Adipose tissue (tissue), 3 donors: ENCODE measurements at places on chromosomes 12 and 14. TPM values are rescaled to one million over a fixed set of nuclear protein-coding genes. Genes with fewer than 3 reads are reported as not detected.

Gene HRK
- 0.11 TPM for polyA plus RNA-seq

Gene MEG3
- polyA plus RNA-seq, result 60.4 TPM

Gene TROAP
- polyA plus RNA-seq, result 0.22 TPM

Gene CFAP73
- 0.39 TPM for polyA plus RNA-seq

Gene NFATC4
- polyA plus RNA-seq, result 39.6 TPM

Gene OTOGL
- polyA plus RNA-seq, result 0.03 TPM

Gene ZDHHC22
- not detected for polyA plus RNA-seq

Gene TRIP11
- polyA plus RNA-seq, result 7.4 TPM

Gene ZNF664
- 29.8 TPM for polyA plus RNA-seq

Gene ARG2
- 2.7 TPM for polyA plus RNA-seq

Gene OR4K5
- not detected for polyA plus RNA-seq

Gene TAPBPL
- 8.0 TPM for polyA plus RNA-seq

Gene TAC3
- not detected for polyA plus RNA-seq

Gene KRT75
- not detected for polyA plus RNA-seq

Gene KRT72
- polyA plus RNA-seq, result 0.34 TPM

Gene PRIMA1
- 7.9 TPM for polyA plus RNA-seq

Gene AMN
- polyA plus RNA-seq, result 2.0 TPM

Gene OTX2
- polyA plus RNA-seq, result not detected

Gene ASB2
- polyA plus RNA-seq, result 0.65 TPM

Gene KIF5A
- 0.41 TPM for polyA plus RNA-seq

Gene C1QL4
- not detected for polyA plus RNA-seq

Gene GPRC5D
- not detected for polyA plus RNA-seq

Gene BRI3BP
- 1.5 TPM for polyA plus RNA-seq

Gene KRT74
- not detected for polyA plus RNA-seq

Gene ESPL1
- 0.08 TPM for polyA plus RNA-seq

Gene KRT85
- polyA plus RNA-seq, result not detected

Gene ZFYVE1
- polyA plus RNA-seq, result 4.9 TPM

Gene ART4
- 0.74 TPM for polyA plus RNA-seq

Gene CELA1
- polyA plus RNA-seq, result not detected

Gene SLC4A8
- polyA plus RNA-seq, result 0.11 TPM

Gene PRR4
- 1.0 TPM for polyA plus RNA-seq

Gene FANCM
- 1.5 TPM for polyA plus RNA-seq

Gene CLEC2D
- 1.2 TPM for polyA plus RNA-seq

Gene SMIM41
- polyA plus RNA-seq, result not detected

Gene PLA2G1B
- polyA plus RNA-seq, result 10,835 TPM

Gene ISM2
- not detected for polyA plus RNA-seq

Gene POLE2
- polyA plus RNA-seq, result 0.90 TPM

Gene BEGAIN
- polyA plus RNA-seq, result 0.34 TPM

Gene SLCO1B1
- not detected for polyA plus RNA-seq

Gene ZBTB1
- 19.3 TPM for polyA plus RNA-seq

Gene OR6S1
- not detected for polyA plus RNA-seq

Gene PLEKHD1
- 0.06 TPM for polyA plus RNA-seq

Gene OR4E2
- not detected for polyA plus RNA-seq

Gene KRT8
- polyA plus RNA-seq, result 46.2 TPM

Gene POU6F1
- polyA plus RNA-seq, result 3.1 TPM

Gene TMEM63C
- 0.12 TPM for polyA plus RNA-seq

Gene HOXC12
- not detected for polyA plus RNA-seq

Gene GLI1
- polyA plus RNA-seq, result 0.11 TPM

Gene OR6C2
- not detected for polyA plus RNA-seq

Gene IKBIP
- 11.8 TPM for polyA plus RNA-seq
